ENCODE measurements at places on chromosomes 2 and 18.

- peak; percentile 94 for DNase-seq
These were observed 53.5 kb upstream of the RMDN2 start for GRCh38 chr2:37871456-37872191.

DNA sequence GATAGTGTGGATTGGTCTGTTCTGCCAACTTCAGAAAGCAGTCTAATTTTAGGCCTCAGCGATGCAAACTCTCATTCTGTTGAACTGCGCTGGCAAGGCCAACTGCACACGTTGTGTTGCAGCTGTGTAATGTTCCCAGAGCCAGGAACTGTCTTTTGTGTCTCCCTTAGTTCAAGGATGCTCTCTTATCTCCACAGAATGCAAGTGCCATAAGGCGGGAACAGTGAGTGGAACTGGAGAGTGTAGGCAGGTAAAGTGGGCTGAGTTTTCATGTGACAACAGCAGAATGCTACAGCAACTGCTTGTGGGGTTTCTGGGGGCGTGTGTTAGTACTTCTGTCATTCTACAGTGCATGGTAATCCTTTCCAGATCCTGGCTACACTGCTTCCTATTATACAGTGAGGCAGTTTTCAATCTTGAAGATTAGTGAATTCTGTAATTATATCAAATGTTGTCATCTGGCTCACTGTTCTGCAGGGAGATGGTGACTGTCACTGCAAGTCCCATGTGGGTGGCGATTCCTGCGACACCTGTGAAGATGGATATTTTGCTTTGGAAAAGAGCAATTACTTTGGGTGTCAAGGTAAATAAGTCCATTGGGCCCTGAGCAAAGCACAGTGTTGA is 125.8 kb downstream of the LAMA3 start:
- no peak for DNase-seq

GRCh38 chr2:182763311-182763912 is 47.4 kb downstream of the DNAJC10 start:
- DNase-seq = peak; percentile 43

- DNase-seq = peak; percentile 18
These were observed 18.5 kb downstream of the CCDC88A start for GRCh38 chr2:55401124-55401523.

GRCh38 chr2:75960472-75961009 is 249.8 kb upstream of the GCFC2 start:
- no peak for DNase-seq

GRCh38 chr18:41814651-41815050 is 140.4 kb upstream of the PIK3C3 start:
- no peak for DNase-seq
